ENCODE measurements at places on chromosomes 12 and 14.

DNA sequence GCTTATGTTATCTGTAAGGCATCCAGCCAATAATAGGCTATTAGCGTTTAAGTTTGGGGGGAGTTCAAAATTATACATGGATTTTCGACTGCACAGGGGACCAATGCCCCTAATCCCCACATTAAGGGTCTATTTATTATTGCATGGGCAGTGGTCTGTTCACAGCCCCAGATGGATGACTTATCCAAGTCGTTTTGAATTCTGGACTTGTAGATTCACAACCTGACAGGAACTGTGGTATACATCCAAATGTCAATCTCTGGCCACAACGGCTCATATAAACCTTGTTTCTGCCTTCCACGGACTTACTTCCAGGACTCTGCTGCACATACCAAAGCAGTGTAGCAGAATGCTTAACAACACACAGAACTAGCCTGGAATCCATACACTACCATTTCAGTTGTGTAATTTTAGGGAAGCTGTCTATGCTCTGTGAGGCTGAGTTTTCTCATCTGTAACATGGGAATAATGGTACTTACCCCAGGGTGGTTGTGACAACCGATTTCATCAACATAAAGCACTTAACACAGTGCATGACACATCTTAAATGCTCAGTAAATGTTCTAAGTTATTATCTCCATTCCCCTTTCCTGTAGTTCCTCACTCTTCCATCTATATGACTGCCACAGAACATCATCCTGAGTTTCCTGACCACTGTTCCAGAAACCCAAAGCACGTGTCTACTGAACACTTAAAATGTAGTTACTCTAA is 3.7 kb downstream of the DDX24 start:
- DNase-seq = no peak

DNA sequence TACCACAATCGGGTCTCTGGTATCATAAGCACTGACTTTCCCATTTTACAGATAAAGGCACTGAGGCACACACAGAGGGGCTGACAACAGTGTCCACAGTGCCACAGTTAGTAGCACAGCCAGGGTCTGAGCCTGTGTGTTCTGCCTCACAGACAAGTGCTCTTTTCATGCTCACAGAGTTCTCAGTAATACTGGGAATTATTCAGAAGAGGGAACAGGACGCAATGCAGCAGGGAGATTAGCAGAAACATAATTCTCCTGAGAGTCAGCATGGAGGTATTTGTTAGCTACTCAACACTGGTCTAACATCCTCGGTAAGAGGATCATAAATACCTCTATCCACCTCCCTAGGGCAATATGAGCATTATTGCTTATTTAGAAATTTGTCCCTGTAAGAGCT is 219.3 kb upstream of the EEA1 start:
- DNase-seq = no peak

GRCh38 chr14:93788543-93789227 is 400 bp upstream of the PRIMA1 start:
- DNase-seq = peak; percentile 29

DNA sequence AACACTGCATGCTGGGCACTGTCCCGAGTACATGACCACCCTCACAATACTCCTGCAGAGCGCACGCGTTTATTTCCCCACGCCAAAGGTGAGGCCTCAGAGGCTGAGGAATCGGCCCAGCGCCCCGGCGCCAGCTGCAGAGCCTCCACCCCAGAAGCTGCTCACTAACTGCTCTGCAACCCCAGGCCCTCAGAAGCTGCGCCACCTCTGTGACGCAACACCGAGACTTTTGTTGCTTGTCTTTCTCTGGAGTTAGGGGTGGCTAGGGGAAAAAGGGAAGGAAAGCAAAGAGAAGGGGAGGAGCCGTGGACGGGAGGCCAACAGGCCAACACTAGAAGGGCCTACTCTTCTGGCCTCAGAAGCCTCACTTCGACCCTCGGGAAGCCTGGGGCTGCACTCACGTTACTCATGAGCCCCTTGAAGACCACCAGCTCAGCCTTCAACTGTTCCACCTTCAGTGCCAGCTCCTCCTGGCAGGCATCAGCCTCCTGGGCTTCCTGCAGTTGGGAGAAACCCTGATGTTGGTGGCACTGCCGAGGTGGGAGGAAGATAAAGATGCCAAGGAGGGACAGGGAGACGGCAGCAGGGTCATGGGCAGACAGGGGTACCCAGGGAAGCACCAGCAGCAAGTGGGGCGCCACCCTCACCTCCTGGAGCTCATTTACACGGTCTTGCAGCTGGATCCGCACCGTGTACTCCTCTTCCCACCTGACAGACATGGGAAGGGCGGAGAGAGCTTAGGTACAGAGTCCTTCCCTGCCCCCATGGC is 5.4 kb downstream of the IFFO1 start:
- DNase-seq = no peak

DNA sequence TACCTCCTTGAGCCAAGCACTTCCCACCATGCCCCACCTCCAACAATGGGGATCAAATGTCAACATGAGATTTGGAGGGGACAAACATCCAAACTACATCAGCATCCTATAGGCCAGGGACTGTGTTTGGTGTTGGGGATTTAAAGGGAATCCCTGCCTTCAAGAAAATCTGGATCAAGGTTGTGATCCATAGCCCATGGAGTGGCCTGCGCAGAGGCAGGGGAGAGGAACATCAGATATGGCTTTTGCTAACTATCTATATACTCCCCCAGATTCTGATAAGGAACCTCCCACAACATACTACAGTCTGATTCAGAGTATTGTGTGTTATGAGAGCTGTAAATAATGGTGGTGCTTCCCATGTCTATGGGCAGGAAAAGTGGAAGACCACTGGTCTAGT is 5.1 kb downstream of the KIF5A start:
- DNase-seq = no peak

DNA sequence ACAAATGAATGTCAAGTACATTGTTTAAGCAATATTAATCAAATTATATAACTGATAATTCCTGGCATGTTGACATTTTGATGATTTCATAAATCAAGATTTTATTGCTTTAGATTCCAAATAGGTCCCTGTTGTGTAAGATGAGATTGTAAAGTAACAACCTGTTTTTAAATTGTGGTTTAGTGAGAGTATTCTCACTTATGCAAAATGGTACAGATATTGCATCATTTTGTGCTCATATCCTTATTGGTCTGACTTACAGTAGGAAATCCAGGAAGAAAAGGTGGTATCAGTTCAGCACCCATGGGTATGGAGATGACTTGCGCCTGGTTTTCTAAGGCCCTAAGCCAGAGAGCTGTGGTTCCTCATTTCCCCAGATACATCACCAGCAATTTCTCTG is 165.5 kb downstream of the KIF21A start:
- no peak for DNase-seq

Data from transverse colon (tissue), 4 donors.